ENCODE measurements at places on chromosomes 16 and 17.

DNA sequence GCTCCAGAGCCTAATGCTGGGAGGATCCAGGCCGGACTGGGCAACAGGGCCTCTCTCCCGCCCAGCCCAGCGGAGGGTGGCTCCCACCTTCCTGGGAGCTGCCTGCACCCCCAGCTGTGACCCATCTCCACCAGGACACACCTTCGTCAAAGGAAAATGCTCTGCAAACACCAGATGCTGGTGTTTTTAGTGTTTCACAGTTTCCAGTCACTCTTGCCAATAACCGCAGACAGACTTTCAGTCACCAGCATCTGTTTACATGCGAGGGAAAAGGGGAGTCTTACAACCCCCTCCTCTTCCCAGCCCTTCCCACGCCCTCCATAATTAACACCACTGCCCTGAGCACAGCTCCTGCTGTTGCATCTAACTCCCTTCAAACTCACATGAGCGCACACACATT is 25.3 kb downstream of the KLHDC4 start:
- no peak for DNase-seq

DNA sequence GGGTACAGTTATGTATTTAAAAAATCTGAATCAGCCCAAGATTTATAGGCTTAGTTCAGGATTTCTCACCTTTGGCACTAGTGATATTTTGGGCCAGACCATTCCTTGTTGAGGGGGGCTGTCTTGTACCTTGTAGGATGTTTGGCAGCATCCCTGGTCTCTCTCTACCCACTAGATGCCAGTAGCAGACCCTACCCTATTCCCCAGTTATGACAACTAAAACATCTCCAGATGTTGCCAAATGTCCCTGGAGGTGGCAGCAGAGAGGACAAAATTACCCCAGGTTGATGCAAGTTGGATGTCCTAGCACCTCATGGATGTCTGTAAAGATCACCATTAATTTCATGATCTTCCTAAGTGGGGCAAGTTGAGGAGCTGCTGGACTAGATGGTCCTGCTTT is 45.8 kb downstream of the SYT17 start:
- DNase-seq = no peak

DNA sequence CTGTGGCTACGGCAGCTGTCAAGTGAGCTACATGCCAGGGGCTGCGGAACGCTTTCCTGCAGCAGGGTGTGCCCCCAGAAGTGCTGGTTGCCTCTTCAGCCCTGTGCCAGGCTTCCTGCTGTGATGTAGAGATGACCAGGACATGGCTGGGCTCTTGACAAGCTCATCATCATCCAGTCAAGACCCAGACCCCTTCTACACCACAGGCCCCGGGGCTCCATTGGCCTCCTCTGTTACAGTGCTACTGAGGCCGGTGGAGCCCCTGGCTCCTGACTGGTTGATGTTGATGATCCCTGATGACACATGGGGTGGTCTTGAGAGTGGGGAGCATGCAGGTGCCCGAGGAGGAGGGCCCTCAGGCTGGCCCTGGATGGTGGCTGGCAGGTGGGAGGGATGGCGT is 50.1 kb downstream of the B9D1 start:
- DNase-seq = no peak

DNA sequence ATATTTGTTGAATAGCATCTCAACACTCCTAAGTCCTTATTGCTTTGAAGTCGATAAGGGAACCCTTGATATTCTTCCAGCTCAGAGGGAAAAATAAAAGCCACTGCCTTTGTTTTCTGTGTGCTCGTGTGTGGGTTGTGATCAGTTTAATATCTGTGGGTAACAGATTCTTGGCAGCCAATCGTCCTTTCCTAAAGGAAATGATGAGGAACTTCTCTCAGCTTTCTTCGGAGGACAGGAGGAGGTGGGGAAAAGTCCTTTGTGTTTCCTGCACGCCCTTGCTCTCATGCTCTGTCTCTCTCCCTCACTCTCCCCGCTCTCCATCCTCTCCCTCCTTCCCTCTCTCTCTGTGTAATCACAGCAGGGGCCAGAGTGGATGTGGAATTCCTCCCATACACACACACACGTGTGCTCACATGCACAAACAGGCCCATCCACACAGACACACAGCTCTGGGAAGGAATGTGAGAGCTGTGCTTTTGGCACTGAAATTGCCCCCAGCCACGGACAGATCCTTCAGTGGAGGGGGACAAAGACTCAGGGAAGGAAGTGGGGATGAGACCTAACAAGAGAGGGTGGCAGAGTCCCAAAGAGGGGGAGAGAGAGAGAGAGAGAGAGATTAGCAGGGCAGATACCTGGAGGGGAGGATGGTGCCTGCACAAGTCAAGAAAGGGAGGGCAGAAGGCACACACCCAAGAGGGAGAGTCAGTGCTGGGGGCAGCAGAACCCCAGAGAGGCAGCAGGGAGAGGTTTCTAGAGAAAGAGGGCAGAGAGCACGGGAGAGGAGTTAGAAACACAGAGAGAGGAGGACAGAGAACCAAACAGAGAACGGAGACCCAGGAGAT is 83.5 kb upstream of the PLCG2 start:
- DNase-seq = no peak

DNA sequence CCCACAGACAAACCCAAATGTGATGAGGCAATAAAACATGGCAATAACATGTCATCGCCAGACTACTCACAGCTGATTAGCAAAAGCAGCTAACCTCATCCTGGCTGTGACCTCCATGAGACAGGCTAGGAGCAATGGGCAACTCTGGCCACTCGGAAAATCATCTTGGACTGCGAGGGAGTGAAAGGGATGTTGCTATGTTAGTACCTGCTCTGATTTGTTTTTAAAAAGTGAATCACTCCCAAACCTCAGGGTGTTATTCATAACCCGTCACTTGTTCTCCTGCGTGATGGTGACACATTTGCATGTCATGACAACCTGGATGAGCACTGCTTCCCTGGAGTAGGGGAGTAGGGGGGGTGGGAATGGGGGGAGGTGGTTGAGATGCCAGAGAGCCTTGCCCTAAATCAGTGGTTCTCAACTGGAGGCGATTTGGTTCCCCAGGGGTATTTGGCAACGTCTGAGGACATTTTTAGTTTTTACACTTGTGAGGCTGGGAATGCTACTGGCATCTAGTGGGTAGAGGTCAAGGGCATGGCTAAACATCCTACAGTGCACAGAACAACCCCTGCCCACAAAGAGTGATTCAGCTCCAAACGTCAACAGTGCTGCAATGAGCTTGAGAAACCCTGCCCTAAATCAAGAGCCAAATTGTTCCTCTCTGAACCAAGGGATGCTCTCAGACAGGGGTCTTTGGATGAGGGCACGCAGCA is 241.7 kb downstream of the SOX9 start:
- DNase-seq = no peak

DNA sequence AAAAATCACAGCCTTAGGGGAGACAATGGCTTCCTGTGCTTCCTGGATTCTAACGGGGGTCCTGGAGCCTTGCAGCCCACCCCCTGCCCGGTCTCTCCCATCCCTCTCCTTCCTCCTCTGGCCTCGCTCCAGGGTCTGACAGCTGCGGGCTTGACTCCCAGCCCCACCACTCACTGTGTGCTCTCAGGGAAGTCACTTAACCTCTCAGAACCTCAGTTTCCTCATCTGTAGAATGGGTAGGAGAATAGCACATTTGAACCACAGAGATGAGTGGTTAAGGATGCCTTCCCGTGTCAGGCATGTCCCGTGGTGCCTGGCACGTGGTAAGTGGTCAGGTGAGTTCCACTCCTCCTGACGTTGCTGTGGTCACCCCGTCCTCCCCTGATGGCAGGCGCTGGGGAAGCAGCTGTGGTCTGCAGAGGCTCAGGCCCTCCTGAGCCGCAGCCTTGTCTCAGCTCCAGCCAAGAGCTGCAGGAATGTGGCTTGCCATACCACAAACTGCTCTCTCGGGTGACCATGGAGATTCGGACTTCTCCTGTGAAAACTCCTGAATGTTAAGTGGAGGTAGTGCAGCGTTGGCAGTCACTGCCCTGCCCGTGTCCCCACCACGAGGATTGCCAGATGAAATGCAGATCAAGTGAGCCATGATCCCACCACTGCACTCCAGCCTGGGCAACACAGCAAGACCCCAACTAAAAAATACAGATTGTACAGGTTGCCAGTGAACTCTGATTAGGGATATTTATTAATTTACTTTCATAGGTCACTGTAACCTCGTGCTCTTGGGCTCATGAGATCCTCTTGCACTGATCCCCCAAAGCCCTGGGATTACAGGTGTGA is 85.7 kb downstream of the NT5M start:
- DNase-seq = no peak

GRCh38 chr17:63480826-63481487 is 4.1 kb downstream of the ACE start:
- no peak for DNase-seq

GRCh38 chr17:39462631-39463375 is 1.5 kb downstream of the CDK12 start:
- no peak for DNase-seq

DNA sequence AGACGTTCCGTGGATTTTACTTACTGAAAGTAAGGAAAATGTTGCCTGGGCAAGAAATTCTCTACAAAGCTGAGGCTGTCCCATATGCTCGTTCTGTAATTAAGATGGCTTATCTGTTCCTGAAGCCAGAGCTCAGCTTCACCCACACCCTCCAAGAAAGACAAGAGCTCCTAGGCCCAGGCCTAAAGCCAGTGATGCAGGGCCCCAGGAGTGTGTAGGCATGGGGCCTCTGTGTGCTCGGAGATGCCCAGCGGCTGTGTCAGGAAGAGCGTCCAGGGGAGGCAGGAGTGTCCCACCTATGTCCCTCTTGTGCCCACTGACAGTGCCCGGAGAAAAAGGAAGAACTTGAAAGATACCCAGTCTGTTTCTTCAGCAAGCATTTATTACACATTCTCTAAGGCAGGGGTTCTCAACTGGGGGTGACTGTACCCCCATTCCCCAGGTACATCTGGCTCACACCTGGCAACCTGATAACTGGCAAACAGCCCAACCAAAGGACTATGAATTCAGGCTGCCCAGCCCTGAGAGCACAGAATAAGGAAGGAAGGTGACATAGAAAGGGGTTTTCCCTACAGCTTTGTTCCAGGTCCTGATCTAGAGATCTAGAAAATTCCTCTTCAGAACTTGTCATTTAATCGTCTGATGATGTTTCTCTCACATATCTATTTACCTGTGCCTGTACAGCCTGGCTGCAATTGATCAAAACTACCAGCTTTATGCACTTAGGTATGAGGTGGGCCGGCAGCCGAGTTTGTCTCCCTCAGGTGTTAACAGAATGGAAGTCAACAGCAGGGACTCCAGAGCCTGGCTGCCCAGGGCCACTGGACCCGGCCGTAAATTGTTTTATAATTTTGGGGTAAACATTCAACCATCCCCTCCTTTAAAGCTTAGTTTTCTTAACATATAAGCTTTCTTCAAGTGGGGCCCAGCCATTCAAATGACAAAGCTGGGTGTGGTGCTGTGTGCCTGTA is 12.0 kb downstream of the SNN start:
- DNase-seq = no peak
